Parietal lobe (tissue), 2 donors: ENCODE measurements at places on chromosomes 5 and 9. TPM values are rescaled to one million over a fixed set of nuclear protein-coding genes. Genes with fewer than 3 reads are reported as not detected.

IFNW1 gene
- total RNA-seq, result not detected

LRRC70 gene
- 8.5 TPM for total RNA-seq

SHC3 gene
- 68.9 TPM for total RNA-seq

HMHB1 gene
- not detected for total RNA-seq

DRD1 gene
- 3.4 TPM for total RNA-seq

OMD gene
- not detected for total RNA-seq

C5orf52 gene
- not detected for total RNA-seq

GPR21 gene
- total RNA-seq, result 17.2 TPM

PAEP gene
- not detected for total RNA-seq

OR1J2 gene
- not detected for total RNA-seq
